ENCODE measurements at places on chromosomes 12 and 14.

DNA sequence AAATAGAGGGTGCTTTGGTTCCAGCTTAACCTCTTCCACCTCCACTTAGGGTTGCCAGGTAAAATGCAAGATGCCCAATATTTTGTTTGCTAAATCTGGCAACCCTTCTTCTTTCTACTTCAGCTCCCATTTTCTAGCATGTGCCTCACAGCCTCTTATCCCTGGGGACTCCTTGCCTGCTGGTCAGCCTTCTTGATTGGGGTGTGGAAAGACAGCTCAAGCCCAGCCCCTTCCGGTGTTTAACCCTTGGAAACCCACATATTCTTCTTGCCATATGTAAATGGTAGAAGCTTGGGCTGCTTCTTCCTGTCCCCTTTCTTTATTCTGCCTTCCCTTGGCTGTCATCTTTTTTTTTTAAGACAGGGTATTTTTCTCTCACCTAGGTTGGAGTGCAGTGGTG is 5.7 kb downstream of the SPIC start:
- no peak for DNase-seq

- DNase-seq: no peak
Observed at GRCh38 chr14:56742391-56742878, 67.8 kb downstream of the OTX2 start.

DNA sequence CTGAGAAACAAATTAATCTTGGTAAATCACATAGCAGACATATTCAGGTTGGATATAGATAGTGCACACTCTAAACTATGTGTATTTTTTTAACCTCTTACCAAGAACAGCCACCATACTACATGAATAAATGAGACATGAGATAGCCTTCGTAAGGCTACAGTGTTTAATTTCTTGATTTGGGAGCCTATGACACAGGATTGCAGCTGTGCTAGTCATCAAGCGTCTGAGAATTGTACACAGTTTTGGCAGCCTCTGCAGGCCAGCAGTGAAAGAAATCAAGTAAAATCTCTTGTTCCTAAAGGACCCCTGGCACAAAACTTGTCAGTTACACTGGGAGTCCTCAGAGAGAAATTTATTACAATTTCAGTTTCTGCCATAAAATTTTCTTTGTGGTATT is 236.1 kb downstream of the C12orf50 start:
- no peak for DNase-seq

DNA sequence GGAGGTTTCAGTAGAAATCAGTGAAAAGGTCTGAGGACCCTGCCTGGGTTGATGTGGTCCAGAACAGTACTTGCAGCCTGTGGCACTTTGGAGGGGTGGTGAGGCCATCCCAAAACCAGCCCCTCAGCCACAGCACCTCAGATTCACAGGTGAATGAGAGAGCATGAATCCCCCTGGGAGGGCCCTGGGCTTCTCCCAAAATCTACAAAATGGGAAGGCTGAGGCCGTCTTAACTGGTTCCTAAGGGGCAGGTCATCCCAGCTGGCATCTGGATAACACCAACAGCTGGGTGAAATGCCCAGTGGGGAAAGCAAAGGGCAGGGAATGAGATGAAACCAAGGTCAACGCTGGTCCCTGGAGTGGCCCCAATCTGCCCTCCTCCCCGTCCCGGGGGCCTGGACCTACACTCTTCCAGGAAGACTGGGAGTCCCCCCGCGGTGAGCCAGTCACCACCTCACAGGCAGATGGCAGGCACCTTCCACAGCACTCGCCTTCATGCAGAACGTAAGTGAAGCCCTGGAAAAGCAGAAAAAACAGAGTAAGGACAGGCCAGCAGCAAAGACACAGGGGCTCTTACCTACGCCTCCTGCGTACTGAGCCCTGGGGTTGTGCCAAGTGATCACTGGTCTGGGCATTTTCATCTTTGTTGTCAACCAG is 26.3 kb upstream of the ANO2 start:
- DNase-seq: no peak

DNA sequence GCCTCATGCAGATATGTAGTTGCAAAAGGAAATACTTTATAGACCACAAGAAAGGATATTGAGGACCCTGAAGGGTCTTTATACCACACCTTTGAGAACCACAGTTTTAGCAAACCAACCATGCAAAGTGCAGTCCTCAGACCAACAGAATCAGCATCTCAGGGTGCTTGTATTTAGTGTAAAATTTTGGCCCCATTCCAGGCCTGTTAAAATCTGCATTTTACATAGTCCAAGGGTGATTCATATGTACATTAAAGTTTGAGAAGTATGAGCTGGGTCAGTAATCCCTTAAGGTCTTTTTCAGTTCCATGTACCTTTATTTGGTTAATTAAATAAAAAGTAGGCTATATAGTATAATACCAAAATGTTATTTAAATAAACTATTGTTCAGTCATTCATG is 91.2 kb downstream of the WNK1 start:
- no peak for DNase-seq

- no peak for DNase-seq
Observed at GRCh38 chr12:25689996-25690501, 137.0 kb upstream of the LMNTD1 start.

DNA sequence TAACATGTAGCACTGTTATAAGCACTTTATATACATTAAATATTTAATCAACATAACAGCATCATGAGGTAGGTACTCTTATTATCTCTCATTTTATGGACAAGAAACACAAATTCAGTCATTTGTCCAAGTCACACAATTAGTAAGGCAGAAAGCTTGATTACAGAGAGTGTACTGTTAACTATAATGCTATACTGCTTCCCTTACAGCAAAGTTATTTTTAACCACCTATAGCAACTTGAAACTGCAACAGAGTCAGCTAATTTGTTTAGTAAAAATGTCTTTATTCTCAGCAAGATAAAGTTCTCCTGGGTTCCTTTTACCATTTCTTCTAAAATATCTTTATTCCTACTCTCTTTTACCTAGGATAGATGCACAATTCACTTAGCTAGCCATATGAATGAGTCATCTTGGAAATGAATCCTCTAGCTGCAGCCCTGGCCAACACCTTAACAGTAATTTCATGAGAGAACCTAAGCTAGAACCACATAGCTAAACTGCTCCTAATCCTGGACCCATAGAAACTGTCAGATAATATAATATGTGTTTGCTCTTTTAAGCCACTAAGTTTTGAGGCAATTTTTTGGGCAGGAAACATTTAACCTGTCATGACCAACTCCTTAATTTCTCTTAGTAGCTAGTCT is 90.2 kb upstream of the HECTD1 start:
- DNase-seq: no peak

DNA sequence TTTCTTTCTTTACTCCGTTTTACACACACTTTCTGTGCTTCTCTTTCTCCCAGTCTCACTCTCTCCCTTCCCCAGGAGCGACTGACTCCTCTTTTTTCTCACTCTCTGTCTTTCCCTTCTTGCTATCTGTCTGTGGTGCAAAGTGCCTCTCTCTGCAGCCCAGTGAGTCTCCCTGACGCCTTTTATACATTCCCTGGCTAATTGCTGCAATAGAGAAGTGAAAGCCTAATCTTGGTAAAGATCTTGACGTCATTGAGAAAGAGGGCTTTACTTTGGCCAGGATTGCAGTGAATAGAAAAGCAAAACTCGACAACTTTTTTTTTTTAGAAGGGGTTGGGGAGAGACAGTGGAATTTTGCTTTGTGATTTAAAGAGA is 706 bp upstream of the DIO2 start:
- DNase-seq: no peak

GRCh38 chr12:26939192-26939832 is 1.0 kb downstream of the FGFR1OP2 start:
- no peak for DNase-seq

DNA sequence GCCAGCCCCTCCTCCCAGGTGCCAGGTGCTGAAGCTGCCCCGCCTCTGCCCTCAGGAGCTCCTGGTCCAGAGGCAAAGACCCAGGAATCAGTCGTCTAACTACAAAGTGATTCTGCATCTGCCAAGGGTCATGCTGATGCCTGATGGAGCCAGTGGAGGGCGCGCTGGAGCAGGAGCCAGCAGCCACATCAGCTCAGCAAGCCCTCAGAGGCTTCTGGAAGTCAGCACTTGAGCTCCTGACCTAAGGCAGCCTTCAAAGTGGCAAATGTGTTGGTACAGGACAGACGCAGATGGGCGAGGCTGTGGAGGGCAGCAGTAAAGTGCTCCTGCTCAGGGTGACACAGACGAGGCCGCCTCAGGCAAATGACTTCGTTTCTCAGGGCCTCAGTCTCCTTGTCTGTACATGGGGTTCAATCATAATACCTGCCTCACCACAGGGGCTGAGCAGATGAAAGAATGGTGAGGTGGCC is 10.9 kb downstream of the C12orf43 start:
- DNase-seq: peak; percentile 36

DNA sequence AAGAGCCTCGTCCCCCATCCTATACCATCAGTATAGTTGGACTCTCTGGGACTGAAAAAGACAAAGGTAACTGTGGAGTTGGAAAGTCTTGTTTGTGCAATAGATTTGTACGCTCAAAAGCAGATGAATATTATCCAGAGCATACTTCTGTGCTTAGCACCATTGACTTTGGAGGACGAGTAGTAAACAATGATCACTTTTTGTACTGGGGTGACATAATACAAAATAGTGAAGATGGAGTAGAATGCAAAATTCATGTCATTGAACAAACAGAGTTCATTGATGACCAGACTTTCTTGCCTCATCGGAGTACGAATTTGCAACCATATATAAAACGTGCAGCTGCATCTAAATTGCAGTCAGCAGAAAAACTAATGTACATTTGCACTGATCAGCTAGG is 13.6 kb downstream of the ARHGAP5 start:
- no peak for DNase-seq

- no peak for DNase-seq
Observed at GRCh38 chr12:53726946-53727309, 324 bp downstream of the CALCOCO1 start.

DNA sequence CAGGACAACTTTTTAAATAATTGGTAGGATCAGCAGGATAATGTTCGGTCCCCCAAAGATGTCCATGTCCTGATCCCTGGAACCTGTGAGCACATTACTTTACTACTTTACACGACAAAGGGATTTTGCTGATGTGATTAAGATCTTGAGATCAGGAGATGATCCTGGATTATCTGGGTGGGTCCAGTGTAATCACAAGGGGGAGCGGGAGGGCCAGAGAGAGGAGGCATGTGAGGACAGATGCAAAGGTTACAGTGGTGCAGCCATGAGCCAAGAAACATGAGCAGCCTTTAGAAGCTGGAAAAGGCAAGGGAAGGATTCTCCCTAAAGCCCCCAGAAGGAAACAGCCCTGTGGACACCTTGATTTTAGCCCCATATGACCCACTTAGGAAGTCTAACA is 33.1 kb downstream of the KCNK10 start:
- no peak for DNase-seq

DNA sequence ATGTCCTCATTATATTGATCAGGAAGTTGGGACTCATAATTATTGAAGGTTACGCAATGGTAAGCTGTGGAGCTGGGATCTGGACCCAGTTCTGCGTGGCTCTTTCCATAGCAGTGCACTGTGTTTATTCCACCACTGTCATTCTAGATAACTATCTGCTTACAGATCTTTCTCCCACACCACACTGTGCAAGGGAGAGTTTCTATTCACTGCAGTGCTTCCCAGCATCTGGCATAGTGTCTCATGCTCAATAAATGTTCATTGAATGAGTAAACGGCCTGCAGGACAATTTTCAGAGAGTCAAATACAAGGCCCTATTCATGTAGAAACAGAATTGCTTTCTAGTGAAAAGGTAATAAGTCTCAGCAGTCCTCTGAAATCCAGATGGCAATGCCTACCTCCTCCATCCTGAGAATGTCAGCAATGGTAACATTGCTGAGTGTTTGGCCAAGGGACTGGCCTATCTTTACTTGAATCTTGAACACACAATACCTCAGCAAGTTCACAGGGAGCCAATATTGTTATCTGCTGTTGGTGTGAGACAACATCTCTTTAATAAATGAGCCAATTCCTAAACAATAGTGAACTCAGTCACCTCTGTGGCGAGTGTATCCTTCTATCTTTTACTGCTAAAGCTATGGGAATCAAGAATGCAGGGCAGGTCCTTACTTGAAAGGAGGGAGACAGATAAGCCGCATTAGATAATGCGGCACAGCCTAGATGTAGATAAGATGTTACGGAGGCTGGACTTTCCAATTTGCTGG is 332.4 kb upstream of the PRICKLE1 start:
- DNase-seq: no peak

- no peak for DNase-seq
Observed at GRCh38 chr14:102817942-102818940, 41.0 kb downstream of the TRAF3 start.

DNA sequence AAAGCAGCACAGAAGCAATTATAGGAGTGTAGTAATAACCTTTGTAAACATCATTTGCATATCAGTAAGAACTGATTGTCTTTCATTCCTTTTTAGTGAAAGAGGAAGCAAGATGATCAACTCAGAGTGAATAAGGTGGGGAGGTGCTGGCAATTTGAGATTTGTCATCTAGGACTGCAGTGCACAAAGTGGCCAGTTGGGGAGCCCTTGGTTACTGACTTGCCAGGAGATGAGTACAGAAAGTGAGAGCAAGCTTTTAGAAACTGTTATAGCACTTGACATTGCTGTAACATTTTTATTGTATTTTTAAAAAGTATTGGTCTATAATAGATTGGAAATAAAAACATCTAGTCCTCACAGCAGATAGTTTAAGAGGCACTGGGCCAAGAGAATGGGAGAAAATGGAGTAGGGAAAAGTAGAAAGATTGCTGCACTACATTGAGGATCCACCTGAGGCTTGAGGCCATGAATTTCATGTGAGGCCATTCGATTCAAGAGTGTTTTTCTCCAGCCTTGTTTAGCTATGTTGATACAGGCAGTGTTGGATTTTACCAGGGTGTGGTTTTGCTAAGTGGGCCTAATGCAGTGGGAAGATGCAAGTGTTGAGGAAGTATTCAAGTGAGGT is 98.2 kb downstream of the SNAPC1 start:
- peak; percentile 52 for DNase-seq
